ENCODE measurements at places on chromosomes 5 and 9.

DNA sequence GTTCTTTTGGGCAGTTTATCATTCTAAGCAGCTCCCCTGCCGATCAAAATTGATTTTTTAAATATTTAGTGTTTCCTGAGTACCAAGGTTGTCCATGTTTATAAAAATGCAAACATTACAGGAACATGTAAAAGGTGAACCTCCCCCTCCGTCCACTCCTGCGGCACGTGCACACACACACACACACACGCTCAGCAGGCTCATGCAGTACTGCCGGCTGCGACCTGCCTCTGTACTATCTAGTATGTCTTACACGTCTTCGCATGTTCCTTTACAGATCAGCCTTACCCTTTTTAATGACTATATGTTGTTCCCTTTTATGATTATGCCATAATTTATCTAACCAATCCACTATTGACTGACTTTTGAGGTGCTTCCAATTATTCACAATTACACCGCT lies 121.8 kb upstream of the LMX1B start:
- DNase-seq: no peak

DNA sequence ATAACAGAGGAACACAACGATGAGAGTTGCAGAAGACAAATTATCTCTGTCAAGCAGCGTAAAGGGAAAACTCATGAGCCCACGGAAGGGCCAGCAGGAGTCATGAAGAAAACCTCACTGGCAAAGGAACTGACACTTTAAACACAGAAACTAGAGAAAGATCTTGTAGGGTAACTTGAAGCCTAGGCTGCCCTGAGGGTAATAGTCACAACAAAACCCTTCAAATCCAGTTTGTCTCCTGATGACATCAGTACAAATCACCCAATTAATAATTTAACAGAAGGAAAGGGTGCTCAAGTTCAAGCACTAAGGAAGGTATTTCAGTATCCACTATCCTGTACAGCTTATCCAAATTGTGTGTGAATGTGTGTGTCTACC lies 549.1 kb downstream of the MTRR start:
- DNase-seq: no peak

DNA sequence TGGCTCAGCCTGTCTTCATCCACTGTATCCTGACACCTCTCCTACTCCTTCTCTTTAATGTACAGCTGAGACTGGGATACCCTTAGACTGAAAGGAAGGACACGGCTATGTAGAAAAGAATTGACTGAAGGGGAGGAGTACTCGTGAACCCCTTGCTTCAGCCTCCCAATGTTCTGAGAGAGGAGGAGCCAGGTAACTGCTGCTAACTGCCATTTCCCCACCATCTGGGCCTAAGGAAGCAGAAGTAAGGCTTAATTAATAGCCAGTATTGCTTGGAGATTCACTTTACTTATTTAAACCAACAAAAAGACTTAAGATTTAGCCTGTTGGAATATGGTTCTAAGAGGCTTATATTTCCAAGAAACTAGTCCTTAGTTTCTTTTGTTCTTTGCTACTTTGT lies 18.8 kb upstream of the RGS3 start:
- DNase-seq: no peak

DNA sequence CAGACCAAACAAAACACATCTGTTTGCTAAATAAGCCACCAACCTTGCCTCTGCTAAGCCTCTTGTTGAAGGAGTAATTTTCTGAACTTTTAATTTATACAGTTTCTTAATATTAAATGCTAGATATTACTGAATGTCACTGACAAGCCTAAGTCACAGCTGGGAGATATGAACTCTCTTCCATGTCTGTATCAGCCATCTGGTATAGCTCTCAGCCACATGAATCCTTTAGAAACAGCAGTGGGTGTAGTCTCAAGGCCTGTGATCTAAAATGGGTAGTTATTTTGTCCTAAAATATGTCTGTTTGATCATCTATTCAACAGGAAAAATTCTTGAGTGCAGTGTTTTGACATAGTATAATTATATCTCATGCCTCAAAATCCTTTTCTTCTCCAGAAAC lies 97.2 kb downstream of the CAMK4 start:
- no peak for DNase-seq

DNA sequence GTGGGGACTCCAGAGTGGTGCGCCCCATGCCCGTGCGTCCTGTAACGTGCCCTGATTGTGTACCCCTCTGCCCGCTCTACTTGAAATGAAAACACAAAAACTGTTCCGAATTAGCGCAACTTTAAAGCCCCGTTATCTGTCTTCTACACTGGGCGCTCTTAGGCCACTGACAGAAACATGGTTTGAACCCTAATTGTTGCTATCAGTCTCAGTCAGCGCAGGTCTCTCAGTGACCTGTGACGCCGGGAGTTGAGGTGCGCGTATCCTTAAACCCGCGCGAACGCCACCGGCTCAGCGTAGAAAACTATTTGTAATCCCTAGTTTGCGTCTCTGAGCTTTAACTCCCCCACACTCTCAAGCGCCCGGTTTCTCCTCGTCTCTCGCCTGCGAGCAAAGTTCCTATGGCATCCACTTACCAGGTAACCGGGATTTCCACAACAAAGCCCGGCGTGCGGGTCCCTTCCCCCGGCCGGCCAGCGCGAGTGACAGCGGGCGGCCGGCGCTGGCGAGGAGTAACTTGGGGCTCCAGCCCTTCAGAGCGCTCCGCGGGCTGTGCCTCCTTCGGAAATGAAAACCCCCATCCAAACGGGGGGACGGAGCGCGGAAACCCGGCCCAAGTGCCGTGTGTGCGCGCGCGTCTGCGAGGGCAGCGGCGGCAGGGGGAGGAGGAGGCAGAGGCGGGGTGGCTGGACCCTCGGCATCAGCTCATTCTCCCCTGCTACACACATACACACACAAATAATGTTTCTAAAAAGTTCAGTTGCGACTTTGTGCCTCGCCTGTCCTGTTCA lies 668 bp downstream of the GLIS3 start:
- no peak for DNase-seq

DNA sequence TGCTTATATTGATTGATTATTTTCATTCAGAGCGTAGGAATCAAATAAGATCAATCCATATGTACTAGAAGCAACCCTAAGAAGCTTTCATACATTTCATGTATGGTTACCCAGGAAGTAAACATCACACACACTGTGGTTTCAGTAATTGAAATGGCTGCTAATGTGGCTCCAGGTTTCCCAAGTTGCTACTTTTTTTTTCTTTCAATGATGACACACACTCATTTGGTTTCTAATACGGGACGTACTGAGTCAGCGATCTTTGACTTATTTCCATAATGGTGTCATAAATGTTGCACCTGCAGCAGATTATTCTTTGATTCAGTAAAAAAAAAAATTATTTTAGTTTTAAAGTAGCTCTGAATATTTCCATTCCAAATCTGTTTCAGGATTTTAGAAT lies 248.6 kb downstream of the CTNND2 start:
- DNase-seq: no peak

DNA sequence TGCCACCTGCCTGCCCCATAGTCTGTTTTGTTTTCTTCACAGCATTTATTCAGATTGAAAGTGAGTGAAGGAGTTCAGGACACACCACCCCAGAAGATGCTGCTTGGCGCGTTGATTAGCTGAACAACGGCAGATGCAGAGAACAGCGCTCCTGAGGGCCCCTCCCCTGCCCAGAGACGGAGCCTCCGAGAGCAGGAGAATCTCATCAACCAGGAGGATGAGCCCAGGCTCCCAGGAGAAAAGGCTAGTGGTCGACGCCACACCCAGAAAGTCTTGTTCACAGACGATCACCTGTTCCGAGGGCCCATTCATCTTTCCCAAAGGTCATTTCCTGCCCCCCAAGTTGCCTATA lies 180.4 kb upstream of the PPP1R26 start:
- DNase-seq: no peak

- DNase-seq: no peak
Observed at GRCh38 chr5:33153372-33153771, 287.4 kb upstream of the TARS1 start.

DNA sequence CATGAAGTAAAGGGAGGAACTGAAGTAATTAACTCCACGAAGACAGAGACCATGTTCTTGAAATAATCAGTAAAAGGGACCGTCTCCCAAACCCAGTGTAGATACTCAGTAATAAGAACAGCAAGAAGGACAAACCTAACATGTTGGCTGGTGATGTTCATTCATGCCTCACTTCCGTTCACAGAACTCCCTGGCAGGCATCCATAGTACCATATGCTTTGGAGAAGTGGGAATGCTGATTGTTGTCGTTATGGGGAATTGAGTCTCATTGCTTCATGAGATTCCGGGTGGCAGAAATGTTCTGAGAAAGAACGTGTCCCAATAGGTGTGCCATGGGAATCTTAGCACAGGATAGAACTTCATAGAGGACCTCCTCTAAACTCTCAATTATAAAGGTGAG lies 452.3 kb downstream of the ZSWIM6 start:
- peak; percentile 61 for DNase-seq
